Astrocyte of the hippocampus (primary cell): ENCODE measurements at places on chromosomes 12 and 14.

- DNase-seq: no peak
Observed at GRCh38 chr14:56794088-56794556, 16.2 kb downstream of the OTX2 start.

DNA sequence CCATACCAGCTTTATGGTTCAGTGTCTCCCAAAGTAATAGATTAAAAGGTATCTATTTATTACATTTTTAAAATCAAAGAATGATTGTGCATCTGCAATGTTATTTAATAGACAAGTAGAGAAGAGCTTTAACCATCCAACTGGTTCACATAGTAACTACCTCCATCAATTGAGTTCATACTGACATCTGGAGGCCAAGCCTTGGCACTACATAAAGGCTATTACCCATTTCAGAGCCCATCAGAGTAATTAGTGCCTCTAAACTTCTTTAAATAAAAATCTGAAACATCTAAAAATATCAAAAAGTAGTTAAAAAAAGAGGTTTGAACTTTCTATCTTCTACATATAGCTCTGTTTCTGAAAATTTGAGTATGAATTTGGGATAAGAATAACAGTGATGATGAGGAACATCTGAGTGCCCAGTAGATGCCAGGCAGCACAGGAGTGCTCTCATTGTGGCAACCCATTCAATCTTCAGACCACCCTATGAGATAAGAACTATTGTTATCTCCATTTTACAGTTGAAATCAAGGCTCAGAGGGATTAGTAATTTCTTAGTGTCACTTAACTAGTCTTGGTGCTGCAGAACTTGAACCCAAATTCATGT lies 132.9 kb upstream of the DAAM1 start:
- DNase-seq: peak; percentile 76

DNA sequence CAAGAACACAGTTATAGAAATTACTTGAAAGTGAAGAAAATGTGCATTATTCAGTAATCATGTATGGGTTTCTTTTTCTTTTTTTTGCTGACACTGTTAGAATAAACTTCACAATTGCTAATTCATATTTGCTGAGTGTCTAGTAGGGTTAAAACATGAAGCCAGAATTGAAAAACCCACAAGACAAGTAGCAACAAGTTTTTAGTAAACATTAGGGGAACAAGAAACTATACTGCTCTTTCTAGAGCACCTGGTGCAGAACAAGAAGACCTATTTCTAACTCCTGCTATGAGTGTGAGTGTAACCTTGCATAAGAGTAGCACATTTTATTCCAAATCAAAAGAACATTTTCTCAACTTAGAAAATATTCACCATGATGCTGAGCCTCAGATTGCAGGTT lies 83.2 kb downstream of the ITPR2 start:
- DNase-seq: no peak

GRCh38 chr14:81868172-81868571 lies 334.5 kb upstream of the SEL1L start:
- no peak for DNase-seq

DNA sequence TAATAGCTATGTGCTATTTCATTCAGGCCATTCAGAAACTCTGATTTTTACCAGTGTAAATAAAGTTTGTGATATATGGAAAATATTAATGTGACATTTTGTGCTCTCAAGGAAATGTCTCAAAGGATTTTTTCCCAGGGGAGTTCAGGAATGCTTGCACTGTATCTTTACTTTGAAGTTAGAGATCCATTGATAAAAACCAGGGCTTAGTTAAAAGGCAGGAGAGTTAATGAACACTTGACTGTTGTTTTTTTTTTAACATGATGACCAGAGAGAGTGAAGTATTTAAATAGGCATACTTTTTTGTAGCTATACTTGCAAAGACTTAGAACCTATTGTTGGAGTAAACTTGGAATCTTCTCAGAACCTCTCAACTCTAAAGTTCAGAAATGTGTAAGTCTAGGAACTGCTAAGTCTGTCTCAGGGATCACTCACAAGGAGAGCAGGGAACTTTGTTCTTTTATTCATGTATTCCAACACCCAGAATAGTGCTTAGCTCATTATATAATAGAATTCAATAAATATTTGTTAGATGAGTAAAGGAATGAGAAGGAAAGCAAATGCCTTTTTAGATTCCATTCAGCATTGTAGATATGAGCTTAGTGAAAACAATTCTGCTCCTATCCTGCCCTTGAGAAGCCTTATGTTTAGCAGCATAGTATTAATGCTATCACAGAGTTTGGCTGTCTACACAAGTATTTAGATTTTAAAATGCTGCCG lies 117.5 kb downstream of the DAAM1 start:
- DNase-seq: peak; percentile 52

DNA sequence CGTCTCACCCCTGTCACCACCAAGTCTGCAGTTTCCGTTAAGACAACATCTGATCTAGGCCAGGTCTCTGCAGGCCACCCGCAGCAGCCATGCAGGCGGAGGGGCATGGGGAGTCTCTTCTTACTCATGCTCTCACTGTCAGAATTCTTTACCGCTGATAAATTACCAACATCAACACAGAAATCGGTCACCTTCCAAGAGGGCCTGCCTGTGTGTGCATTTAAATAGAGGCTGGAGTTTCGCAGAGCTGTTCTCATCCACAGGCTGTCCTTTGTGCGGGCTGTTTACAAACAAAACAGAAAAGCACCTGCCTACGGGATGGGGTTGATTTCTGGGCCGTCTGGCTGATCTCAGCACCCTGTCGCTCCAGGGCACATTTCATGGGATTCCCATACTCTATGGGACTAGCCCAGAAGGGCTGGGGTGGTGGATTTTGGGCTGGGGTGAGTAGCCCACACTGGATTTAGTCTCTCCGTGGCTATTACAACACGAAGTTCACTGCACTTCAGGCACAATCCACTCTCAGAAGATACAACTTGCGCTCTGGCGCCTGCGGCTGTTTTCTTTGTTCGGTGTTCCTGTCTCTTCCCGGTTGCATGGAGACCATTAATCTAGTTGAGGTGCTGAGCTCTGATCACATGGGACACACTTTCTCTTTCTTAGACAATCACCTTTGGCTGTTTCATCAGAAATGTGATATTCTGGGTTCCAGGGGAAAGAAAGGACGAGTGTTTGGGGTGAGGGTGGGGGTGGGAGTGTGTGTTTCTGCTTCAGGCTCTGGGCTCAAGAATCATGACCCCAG lies 331.1 kb downstream of the GLT1D1 start:
- peak; percentile 32 for DNase-seq

- DNase-seq: no peak
Observed at GRCh38 chr14:61683108-61683507, 12.2 kb upstream of the HIF1A start.

DNA sequence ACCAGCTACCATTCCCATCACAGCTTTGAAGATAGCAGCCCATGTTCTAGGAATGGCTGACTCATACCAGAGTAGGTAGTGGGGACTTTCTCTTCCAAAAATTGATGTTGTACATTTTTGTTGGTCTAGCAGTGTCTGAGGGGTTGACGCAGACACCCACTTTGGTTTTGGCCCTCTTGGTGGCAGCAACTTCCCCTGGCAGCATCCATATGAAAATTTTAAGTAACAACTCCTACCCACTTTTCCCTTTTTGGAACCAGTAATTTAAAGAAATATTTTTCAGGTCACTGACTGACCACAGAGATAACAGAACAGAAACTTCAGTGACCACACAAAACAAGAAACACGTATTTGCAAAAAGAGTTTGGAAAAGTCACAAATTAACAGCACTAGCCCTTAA lies 162.0 kb upstream of the TMCC3 start:
- DNase-seq: no peak

GRCh38 chr14:97762386-97762785 lies 965.2 kb downstream of the VRK1 start:
- DNase-seq: no peak

GRCh38 chr12:89859508-89860220 lies 151.0 kb upstream of the ATP2B1 start:
- DNase-seq: no peak

DNA sequence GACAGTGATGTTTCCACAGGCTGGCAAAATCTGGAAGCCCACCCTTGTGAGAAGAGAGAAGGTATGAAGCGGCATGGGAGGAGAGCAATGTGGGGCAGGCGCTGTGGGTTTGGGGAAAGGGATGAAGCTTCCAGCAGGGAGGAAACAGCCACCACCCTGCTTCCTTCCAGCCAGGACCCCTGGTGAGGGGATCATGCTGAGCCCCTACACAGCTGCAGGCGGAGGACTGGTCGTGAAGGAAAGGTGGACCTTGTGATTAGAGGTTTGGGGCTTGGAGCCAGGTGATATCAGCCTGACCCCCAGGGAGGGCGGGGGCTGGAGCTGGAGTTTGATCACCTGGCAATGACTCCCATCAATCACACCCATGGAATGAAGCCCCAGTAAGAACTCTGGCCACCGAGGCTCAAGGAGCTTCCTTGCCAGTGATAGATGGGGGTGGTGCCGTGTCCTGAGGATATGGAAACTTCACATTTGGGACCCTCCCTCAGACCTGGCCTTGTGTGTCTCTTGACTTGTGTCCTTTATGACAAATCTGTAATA lies 48.6 kb downstream of the RIMBP2 start:
- DNase-seq: no peak

GRCh38 chr14:73758392-73759182 lies 44.4 kb upstream of the PNMA1 start:
- peak; percentile 83 for DNase-seq

DNA sequence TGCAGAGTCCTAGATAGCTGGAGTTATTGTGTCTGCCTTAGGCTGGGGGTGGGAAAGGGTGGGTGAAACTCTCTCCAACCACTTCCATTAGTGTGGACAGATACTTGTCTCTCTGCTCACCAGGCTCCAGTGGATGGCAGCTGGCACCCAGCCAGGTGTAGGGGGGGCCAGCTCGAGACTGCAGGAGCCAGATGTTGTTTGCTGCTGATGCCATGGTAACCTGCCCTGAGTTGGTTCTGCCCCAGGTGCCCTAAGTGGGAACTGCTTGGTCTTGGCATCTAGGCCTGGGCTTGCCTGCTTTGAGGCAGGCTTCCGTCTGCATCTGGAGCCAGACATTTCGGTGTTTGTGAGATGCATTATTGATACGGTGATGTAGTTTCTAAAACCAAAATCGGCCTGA lies 82.2 kb downstream of the ADCK1 start:
- DNase-seq: no peak

- DNase-seq: no peak
Observed at GRCh38 chr14:24307156-24307574, 612 bp downstream of the CIDEB start.

GRCh38 chr12:128891856-128892255 lies 38.6 kb downstream of the GLT1D1 start:
- DNase-seq: no peak

DNA sequence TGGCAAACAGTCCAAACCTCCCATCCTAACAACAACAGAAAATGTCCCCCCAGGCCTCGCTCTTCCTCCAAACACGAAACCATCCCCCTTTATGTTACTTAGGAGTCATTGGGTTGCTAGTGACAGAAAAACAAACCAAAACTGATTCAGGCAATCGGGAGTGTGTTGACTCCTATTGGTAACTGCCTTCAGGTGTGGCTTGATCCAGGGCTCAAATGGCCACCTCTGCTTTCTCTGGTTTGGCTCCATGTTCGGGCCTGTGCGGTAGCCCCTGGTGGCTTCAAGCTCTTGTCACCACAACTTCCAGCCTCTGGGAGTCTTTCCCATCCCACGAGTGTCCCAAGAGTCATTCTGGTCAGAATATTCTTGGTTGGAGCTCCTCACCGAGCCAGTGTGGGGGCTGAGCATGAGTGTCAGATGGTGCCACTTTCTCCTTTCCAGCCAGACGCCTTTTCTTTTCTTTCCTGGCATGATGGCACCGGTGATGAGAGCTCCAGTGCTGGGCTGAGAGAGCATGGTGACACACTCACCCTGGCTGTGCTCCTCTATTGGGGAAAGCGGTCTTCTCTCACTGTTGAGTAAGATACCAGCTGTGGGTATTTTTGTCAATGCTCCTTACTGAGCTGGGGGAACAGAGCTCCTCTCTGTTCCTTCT lies 38.6 kb downstream of the NOC4L start:
- DNase-seq: no peak

DNA sequence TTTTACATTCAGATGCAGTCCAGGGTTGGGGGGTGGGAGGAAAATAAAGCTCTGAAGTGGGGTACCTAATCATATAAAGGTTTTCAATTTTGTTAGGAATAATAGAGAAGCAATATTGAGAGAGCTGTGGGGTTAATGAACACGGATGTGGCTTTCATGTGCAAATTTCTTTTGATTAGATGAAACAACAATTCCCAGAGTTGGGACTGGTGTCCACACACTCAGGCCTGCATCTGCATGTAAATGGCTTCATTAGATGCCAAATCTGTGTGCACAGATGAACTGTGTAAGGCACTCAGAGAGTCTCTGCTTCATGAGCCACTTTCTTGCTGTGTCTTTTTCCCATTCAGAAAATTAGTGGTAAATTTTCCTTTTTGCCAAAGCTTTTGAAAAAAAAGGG lies 377.1 kb upstream of the NOVA1 start:
- DNase-seq: peak; percentile 6

DNA sequence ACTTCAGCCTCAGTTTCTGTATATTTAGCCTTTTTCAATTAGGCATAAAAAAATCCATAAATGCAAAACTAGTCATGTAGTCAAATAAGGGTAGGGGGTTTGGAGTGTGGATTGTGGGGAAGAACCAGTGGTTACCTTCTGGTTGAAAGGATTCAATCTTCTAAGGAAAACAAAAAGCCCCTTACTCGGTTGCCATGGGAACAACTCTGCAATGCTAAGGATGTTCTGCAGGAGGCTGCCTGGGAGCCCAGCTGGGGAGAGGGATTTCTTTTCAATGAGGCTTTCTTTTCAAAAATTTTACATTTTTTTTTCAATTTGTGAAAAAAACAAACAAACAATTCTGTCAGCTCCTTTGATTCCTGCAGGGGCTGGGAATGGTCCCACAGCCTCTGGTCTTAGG lies 67.2 kb downstream of the SLC8A3 start:
- no peak for DNase-seq

GRCh38 chr14:105069871-105070759 lies 4.9 kb upstream of the GPR132 start:
- no peak for DNase-seq

- DNase-seq: no peak
Observed at GRCh38 chr12:46468160-46468559, 95.6 kb upstream of the SLC38A2 start.

GRCh38 chr12:131773582-131774221 lies 54.5 kb upstream of the MMP17 start:
- no peak for DNase-seq

GRCh38 chr14:72771561-72771960 lies 122.3 kb downstream of the DPF3 start:
- no peak for DNase-seq

- DNase-seq: peak; percentile 44
Observed at GRCh38 chr12:6996040-6996441, 22.2 kb downstream of the LPCAT3 start.

DNA sequence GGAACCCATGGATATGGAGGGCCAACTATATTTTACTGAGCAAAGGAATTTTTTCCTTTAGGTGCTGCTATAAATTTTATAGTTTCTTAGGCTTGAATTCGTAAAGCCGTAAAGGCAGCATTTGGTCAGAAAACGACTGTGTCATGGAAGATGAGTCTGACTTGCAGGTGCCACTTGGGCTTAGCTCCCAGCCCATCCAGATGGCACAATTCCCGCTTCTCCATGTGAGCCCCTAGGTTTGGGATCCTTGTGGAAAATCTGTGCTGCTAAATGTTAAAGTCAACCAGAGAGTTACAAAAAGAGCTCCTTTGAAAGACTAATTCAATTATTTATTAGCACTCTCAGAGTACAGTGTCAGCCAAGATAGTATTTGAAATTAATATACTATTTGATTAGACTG lies 120.1 kb upstream of the NPAS3 start:
- no peak for DNase-seq
